ENCODE measurements at places on chromosomes 11 and 22.

DNA sequence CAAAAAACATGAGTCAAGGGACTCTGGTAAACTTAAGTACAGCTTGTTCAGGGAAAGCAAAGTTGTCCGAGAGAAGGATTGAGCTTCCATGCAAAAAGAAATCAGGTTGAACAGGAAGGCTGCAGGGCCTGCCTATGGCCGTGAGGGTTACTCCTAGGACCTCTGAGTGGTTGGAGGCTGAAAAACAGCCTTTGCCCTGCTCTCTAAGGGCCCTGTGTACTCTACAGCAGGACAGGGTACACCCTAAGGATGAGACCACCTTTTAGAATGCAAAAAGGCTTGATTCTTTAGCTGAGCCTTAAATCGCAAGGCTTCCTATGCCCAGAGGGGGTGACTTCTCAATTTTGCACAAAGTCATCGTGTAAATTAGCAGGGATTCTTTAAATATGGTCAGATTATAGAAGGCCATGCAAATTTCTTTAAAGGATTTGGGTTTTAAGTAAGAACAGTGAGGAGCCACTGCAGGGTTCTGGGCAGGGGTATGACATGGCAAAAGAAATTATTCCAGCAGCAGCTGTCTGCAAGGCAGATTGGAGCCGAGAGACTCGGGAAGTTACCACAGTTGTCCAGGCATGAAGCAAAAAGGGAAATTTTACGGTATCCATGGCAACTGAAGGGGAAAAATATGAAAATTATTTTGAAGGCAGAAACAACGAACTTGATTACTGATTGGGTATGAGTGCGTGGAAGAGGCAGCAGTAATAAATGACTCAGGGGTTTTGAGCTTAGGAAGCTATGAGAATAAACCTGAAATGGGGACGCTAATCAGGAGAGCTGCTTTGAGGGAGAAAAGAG lies 91.8 kb downstream of the FAM76B start:
- no peak for DNase-seq

DNA sequence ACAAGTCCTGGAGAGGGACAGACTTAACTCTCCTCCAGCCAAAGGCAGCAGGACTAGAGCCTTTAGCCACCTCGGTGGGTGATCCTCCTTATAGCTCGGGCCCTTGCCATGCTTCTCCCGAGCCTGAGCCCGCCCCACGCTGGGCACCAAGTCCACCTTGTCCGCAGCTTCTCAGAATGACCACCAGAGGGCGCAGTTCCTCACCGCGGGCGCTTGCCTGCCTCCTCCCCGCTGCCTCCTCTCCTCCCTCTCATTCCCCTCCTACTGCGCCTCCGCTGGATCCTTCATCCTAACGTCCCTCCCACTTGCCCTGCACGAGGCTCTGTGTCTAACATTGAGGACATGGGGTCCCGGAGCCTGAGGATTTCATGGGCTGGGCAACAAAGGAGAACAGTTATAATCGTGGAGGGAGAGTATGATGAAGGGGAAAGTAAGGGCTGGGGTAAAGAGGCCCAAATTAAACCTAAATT lies 11.3 kb upstream of the MOGAT2 start:
- peak; percentile 66 for DNase-seq

GRCh38 chr22:49087198-49087597 lies 740.5 kb downstream of the BRD1 start:
- peak; percentile 16 for DNase-seq

DNA sequence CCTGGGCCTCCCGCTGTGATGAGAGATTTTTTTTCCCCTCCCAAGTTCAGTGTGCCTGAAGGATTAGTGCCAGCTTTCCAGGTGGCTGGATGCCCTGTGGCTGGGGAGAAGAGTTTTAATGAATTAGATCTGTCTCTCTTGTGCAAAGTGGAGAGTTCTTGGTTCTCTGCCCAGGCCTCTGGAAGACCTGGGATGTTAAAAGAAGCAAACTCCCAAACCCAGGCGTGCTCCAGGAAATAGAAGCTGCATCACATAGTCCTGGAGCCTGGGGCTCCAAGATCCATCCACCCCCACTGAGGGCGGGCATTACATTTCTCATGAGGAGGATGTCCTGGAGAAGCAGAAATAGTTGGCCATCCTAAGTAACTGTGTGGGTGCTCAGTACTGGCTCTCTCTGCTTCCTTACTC lies 30.6 kb downstream of the SDHAF2 start:
- DNase-seq, result no peak

- DNase-seq, result no peak
Observed at GRCh38 chr11:22775248-22775647, 54.4 kb downstream of the SVIP start.

GRCh38 chr22:24390576-24390975 lies 36.8 kb upstream of the ADORA2A start:
- DNase-seq, result no peak

GRCh38 chr11:57330029-57330428 lies 5.3 kb upstream of the TNKS1BP1 start:
- DNase-seq, result no peak

DNA sequence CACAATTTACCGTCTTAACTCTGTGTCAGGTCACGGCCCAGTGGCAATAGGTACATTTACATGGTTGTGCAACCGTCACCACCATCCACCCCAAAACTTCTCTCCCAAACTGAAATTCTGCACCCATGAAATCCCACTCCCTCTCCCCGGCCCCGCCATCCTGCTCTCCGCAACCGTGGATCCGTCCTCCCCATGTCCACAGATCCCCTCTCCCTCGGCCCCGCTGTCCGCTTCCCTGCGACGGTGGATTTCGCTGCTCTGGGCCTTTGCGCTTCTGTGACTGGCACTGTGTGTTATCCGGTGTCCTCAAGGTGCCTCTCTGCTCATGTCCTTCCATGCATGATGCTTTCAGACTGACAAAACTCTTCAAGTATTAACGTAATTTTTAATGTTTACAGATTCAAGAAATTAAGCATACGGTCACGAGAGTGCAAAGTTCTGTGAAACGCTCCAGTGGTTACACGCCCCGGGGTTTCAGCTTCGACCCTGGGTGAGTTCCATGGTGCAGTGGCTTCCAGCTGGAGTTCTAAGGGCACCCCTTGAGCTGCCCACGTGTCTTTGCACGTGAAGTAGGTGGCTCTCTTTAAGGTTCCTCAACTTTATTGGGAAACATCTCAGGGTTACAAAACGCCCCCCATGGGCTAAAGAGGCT lies 76.4 kb downstream of the KCNQ1 start:
- no peak for DNase-seq

DNA sequence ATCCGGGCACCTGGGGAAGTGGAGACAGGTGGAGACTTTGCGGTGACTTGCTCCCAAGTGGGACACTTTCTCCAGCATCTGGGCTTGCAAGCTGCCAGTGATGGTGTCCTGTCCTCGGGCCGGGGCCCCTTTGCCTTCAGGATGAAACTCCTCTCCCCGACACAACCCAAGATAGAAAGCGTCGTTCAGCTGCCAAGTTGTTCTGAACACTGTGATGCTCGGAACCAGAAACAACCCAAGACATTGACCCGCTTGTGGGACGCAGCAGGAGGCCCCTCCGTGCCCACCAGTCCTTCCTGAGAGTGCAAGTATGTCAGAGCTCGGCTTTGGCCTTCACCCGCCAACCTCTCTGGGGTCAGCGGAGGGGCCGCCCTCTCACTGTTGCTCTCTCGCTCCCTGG lies 31.3 kb downstream of the LINC01488 start:
- DNase-seq, result no peak

DNA sequence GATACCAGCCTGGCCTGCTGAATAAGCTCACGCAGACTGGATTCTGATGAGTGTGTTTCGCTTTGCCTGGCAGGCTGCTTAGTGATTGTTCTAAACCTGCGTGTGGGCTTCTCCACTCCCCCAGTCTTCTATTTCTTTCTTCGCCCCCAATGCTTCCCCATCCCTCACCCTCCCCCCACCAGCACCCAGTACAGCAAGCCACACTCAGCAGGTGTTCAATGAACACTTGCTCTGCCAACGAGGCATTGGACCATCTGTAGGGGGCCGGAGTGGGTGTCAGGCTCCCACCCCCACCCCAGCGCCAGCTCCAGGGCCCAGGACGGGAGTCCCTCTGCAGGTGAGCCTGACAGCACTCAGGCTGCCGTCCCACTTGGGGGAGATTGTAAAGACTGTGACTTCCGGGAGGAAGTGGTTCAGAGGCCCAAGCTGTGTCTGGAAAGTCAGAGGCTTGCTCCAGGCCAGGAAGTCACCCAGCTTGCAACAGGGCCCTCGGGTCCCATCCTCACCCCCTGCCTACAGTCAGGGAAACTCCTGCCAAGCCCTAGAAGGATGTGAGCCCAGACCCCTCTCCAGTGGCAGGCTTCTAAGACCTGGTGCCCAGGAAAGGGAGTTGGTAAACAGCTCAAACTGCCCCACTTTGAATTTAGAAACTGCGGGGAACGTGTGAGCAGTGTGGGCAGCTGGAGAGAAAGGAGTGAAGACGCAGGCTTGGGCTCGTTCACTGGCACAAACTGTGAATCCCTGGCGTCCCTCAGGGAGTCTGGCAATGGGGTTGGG lies 66.3 kb upstream of the PRDM11 start:
- DNase-seq, result no peak

DNA sequence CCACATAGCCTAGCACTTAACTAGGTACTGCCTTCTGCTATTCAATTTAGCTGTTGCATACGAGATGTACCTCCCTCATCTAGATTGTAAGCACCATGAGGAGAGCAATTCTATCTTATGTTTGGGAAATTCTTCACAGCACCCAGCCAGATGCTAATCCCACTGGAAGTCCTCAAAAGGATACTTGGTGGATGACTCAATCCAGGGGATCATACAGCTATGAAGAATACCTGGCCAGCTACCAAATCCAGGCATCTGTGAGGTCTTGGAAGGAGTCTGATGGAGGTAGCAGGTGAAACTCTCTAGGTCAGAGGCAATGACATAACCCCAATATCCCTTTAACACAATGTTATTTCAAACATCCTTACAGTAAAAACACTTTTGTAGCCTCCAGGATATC lies 167.8 kb upstream of the NCAM1 start:
- DNase-seq, result no peak

- DNase-seq, result peak; percentile 69
Observed at GRCh38 chr11:113532697-113533424, 57.7 kb upstream of the DRD2 start.

DNA sequence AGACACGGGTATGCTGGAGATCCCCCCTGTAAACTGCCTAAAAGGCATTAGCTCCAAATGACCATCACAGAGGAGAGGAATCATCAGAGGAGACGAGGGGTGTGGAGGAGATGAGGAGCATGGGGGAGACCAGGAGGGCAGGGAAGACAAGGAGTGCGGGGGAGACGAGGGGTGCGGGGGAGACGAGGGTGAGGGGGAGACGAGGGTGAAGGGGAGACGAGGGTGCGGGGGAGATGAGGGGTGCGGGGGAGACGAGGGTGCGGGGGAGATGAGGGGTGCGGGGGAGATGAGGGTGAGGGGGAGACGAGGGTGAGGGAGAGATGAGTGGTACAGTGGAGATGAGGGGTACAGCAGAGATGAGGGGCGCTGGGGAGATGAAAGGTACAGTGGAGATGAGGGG lies 17.5 kb upstream of the GAL start:
- DNase-seq, result no peak

DNA sequence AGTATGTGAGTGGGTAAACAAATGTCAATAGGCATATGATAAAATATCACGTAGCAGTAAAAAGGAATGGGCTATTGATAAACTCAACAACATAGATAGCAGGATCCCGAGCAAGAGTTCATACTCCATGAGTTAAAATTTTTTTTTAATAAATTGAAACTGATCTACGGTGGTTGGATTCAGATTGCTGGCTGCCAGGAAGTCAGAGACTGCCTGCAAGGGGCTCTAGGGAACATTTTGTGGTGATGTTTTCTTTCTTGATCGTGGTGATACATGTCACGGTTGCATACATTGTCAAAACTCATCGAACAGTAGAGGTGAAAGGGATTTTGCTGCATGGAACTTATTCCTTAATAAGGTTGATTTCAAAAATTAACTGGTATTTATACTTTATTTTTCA lies 62.6 kb upstream of the WNT7B start:
- no peak for DNase-seq

DNA sequence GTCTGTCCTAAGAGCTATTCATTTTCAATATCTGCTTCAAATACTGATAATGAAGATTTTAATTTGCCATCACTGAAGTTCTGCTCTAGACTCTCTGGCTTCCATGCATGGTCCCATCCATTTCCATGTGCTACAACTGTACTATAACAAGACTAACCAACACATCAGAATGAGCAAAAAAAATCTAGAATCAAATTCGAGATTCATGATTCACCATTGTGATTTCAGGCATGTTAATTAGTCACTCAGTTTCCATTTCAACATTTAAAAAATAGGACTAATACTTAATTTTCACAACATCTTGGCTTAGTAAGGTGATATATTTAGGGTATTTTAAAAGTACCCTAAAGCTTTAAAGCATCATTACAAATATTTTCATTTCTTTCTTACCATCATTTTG lies 22.8 kb downstream of the PICALM start:
- DNase-seq, result no peak

DNA sequence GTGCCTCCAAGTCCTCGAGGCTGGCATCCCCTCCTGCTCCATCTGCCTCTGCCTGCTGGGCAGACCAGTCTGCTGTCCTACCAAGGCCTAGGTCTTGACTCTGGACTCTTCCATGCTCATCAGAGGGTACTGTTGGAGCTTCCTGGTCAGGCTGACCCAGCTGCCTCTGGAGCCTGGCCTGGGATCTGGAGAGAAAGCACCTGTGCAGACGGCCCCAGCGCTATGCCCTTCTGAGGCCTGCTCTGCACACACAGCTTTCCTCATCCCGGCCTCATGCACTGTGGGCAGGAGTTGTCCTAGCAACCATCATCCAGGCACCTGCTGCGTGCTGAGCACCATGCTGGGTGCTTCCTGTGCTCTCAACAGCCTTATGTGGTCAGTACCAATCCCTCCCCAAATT lies 70.8 kb downstream of the CDKN1C start:
- no peak for DNase-seq

- no peak for DNase-seq
Observed at GRCh38 chr11:126024123-126024522, 38.5 kb downstream of the CDON start.

DNA sequence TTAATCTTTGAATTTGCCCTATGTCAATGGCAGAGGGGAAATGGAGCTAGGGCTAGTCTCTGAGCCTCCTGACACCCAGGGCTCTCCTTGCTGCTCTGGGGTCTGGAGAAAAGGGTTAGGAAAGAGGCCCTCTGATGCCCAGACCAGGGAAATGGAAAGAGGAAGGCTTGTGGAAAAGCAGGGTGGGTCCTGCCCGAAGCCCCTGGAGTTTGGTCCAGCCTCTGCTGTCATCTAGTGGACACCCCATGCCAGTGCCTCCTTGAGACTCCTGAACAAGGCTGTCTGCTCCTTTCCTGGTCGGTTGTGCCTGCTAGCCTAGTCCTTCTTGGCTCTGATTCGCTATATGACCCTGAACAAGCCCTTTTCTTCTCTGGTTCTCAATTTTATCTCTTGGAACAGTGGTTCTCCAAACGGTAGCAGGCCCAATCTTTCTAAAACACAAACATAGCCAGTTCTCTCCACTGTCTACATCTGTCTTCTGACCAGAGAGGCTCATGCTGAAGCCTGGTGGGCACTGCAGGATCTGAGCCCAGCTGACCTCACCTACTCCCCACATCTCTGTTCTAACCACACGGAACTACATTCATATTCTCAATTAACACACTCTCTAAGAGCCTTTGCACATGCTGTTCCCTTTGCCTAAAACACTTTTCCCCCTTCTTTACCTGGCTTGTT lies 8.8 kb upstream of the PLA2G3 start:
- peak; percentile 34 for DNase-seq

GRCh38 chr11:78990261-78990660 lies 415.6 kb upstream of the NARS2 start:
- no peak for DNase-seq
